H4 (cell line): ENCODE measurements at places on chromosomes 5 and 9.
A peak's percentile ranks its signal among the peaks of the same experiment; 100 is the strongest.

DNA sequence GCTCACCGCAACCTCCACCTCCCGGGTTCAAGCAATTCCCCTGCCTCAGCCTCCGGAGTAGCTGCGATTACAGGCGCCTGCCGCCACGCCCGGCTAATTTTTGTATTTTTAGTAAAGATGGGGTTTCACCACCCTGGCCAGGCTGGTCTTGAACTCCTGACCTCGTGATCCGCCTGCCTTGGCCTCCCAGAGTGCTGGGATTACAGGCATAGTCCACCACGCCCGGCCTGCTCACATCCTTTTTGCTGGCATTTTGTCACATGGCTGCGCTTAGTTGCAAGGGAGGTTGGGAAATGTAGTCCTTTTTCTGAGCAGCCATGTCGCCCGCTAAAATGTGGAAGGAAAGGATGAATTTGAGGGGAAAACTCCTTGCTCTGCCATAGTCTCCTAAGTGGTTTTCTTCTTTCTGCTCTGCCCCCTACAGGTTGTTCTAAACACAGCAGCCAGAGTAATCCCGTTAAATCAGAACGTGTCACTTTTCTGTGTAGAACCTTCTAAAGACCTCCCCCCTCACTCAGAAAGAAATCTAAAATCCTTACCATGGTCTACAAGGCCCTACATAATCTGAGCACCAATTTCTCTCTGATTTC, 57.8 kb upstream of the HSPA9 start:
- DNase-seq, result peak; percentile 75

DNA sequence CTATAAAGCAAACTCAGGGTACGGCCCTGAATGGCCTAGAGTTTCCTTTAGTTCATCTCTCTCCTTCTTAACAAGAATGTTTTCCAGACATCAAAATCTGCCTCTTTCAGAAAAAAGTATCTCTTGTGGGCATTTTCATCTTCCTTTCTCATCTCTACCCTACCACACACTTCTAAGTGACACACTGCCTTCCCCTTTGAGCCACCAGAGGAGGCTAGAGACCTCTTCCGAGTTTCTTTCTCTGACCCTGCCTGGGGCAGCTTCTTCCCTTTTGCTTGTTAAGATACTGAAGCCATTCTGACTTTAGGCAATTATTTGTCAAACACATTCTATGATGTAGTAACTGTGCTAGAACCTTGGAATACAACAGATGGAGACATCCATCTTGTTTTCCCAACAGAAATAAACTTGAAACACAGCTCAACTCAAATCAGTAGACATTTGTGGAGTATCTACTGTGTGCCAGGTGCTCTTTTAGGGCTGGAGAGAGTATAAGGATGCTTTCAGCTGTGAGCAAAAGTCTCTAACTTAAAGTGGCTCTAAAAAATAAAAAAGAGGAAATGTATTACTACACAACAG, 8.6 kb upstream of the SV2C start:
- no peak for DNase-seq

- DNase-seq, result no peak
Measured at GRCh38 chr5:43390471-43390870, 21.7 kb downstream of the CCL28 start.

- no peak for DNase-seq
Measured at GRCh38 chr5:116939641-116940040, 365.0 kb upstream of the SEMA6A start.

GRCh38 chr9:89477811-89478630, 19.9 kb downstream of the SEMA4D start:
- DNase-seq, result peak; percentile 81

GRCh38 chr9:92558612-92559374, 23.0 kb upstream of the ECM2 start:
- DNase-seq, result no peak

- no peak for DNase-seq
Measured at GRCh38 chr9:89951675-89952074, 346.9 kb downstream of the GADD45G start.

GRCh38 chr9:136204145-136204805, 653 bp downstream of the LHX3 start:
- no peak for DNase-seq

GRCh38 chr5:61332358-61332749, 296 bp downstream of the ZSWIM6 start:
- no peak for DNase-seq

DNA sequence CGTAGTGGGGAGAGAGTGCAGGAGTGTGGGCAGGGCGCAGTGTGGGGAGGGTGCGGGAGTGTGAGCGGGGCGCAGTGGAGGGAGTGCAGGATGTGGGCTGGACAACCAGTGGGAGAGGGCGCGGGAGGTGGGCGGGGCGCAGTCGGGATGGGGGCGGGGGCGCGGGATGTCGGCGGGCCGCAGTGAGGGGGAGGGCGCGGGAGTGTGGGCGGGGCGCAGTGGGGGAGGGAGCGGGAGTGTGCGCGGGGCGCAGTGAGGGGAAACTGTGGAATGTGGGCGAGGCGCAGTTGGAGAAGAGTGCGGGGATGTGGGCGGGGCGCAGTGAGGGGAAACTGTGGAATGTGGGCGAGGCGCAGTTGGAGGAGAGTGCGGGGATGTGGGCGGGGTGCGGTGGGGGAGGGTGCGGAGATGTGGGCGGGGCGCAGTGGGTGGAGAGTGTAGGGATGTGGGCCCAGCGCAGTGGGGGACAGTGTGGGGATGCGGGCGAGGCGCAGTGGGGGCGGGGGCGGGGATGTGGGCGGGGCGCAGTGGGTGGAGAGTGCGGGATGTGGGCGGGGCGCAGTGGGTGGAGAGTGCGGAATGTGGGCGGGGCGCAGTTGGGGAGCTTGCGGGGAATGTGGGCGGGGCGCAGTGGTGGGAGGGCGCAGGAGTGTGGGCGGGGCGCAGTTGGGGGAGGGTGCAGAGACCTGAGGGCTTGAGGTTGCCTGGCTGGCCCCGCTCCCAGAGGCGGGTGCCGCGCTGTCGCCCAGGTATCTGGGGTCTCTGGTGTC, at the start of gene NXNL2:
NXNL2 (plus strand) TSS at position 723 of the 770 bp plus-strand sequence. CDS start 257 bp downstream, outside the sequence.
- peak; percentile 45 for DNase-seq

DNA sequence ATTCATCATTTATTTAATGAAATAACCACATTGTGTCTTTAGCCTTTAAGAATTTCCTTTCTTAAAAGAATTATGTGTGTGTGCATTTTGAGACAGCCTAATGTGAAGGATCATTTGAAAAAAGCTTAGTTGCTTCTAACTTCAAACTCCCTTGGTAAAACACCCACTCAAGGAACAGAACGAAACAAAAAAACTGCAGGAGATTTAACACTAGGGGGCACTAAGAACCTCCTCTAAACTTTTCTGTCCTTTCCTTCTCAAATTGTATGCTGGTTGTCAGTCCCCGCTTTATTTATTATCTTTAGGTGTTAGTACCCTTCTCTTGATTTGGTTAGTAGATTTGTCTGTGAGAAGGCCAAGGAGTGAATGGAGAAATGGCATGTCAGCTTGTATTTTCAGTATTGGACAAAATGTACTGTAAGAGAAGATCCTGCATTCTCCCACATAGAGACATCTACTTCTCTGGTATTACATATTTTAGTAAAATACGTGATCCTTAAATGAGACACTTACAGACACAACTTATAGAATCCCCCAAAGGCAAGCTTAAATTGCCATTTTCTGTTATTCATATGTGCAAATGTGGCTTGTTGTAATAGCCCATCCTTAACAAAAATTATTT, 229.7 kb downstream of the MRPS30 start:
- peak; percentile 3 for DNase-seq

DNA sequence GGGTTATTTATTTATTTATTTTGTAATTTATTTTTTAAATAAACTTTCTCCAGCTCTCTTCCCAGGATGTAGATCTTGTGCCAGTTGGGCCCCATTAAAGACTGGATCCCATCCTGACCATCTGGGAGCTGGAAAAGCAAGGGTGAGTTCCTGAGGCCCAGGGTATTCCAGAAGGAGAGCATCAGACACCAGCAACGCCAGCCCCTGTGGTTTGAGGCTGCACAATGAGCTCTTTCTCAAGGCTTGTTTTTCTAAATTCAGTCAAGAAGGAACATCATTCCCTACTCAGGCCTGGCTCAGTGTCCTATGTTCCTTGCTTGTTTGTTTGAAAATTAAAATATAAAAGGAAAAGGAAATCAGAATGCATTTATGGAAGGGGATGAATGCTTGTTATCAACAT, 313.3 kb downstream of the EBF1 start:
- DNase-seq, result no peak

GRCh38 chr5:17912794-17913193, 278.5 kb downstream of the TAF11L14 start:
- no peak for DNase-seq

- no peak for DNase-seq
Measured at GRCh38 chr5:50623666-50624065, 42.8 kb upstream of the PARP8 start.

- DNase-seq, result peak; percentile 64
Measured at GRCh38 chr9:120393386-120394057, 186.4 kb downstream of the CDK5RAP2 start.

- DNase-seq, result no peak
Measured at GRCh38 chr9:35470340-35470739, 19.6 kb upstream of the RUSC2 start.

DNA sequence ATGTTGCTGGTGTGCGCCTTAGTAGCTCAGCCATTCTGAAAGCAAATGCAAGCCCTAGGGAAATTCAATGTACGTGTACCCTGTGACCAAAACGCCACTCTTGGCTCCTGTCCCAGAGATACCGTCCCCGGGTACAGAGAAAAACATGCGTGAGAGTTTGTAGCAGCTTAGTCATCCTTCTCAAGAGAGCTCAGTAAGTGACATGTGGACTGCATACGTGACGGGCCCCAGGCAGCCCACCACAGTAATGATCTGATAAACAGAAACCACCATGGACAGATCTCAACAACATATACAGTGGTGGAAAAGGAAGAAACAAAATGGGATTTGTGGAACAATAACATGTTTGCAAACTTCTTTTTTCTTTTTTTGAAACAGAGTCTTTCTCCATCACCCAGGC, 45.1 kb downstream of the S1PR3 start:
- peak; percentile 16 for DNase-seq

DNA sequence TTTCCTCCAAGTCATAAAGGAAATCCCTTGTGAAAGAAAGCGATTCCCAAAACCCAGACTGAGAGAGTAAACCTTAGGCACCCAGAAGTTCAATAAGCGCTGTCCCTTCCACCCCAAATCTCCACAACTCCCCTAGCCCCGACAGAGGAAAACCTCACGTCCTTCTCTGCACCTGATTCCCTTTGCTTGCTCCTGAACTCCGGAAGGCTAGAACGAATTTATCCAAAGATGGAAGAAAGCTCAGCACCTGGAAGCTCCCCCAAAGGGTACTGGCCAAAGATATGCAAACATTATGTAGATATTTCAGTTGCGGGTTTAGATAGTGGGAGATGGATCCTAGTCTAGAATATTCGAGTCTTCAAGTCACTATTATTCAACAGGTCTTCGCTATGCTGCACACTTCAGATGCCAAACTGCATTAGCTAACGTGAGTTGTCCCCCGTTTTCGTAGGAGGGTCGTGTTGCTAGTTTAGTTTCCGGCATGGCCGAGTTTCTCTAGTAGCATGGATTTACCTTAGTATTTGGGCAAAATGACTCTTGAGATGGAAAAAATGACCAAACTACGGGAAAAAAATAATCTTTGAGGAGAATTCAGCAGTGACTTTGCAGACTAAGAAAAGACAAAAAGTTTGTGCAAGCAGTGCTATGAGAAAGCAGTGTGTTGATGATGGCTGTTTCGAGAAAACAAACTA, 27.7 kb downstream of the NR2F1 start:
- no peak for DNase-seq

DNA sequence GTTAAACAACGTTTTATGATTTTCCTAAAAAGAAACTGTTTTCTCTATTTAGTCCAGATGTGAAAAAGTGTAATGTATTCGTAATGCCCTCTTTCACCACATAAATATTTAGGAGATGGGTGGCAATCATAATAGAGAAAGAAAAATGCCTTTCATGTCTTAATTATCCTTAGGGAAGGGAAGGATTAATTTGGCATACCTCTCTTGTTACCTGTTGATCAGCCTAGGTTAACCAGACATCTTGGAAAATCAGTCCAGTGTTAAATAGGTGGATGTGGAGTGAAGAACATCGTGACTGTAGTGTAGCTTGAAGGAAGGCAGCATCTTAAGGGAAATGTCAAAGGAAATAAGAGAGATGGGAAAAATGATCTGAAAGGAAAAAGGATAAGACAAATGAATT, 76.2 kb downstream of the NNT start:
- no peak for DNase-seq

DNA sequence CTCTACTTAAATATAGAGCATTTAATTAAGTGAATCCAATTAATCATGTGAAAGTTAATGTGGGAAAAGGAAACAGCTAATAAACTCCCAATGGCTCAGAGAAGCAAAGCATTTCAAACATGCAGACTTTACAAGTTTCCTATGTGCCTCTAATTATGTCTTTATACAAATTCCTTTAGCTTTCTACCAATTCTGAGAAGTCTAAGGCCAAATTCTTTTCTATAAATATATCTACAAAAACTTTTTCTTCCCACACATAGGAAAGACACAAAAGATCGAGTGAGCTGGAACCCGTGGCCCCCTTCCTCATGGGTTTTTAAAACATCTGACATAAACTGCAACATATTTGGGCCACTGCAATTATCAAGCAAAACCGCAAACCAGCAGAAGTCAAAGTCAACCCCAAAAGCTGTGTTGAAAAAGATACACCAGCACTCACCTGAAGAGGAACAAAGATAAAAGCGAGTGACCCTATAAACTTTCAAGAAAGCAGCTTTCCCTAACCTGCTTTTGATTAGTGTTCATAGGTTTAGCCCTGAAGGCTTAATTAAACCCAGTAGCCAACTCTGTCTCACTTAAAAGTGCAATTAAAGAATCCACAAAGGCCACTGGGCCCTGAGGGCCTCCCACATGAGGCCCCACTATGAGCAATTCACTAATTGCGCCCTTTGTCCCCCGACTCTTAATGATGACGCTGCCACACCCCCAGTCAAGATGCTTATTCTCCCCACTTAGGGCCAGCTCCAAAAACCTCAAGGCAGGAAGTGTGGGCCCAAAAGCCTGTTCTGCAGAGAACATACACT, 12.1 kb downstream of the SEMA5A start:
- no peak for DNase-seq

DNA sequence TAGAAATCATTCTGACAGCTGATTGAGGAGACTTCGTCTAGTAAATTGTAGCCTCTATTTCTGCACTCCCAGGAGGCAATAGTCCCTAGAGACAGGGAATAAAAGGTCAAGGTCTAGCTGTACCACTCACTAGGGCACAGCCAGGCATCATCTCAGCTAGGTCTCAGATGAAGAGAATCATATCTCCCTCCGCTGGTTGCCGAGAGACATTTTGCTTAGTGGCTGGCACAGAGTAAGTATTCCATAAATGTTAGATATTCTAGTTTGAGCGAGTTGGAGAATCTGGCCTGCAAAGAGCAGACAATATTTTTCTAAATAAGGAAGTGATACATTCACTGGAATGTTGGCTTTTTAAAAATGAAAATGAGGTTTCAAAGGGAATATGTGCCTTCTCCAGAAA, 180.4 kb upstream of the ACTBL2 start:
- no peak for DNase-seq

DNA sequence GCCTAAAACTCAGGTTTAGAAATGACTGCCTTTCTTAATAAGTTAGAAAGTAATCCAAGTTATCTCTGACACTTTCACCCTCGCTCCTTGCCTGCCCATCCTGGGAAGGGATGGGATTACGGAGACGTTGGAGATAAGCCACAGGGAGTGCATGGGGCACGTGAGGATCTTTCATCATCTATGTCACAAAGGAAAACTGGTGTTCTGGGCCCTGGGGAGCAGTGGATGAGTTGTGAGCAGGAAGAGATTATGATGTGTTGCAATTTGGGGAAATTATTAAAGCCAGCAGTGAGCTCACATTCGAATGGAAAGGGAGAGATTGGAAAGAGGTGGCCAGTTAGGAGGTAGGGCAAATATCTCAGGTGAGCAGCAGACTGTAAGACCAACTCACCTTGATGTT, 12.8 kb downstream of the AFAP1L1 start:
- no peak for DNase-seq
